ENCODE measurements at places on chromosomes 11 and 22.

GRCh38 chr11:78539506-78539905, 35.2 kb downstream of the NARS2 start:
- no peak for DNase-seq

DNA sequence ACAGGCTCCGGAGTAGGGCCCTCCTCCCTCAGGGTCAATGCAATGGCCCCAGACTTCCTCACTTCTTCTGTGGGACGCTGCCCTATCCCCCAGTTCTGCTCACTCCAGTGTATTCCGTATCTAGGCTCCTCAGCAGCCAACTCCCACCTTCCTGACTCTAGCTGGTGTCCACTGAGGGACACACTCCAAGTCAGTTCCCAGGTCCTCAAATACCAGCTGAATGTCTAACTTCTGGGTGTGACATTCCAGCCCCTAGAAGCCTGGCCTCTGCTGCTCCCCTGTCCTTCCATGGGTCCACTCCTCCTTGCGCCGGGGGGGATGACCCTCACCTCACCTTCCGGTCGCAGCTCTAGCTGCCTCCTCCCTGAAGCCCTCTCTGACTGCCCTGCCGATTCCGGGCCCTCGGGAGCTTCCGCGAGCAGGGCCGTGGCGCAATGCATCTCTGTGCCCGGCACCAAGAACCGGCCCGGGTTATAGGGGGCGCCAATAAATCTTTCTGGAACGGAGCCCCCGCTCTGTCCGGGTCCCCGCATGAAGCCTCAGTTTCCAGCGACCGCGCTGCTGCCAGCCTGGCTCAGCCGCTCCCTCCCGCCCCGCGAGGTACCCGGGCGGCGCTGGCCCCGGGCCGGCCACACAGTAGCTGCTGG, 15.4 kb downstream of the BAD start:
- DNase-seq: no peak

DNA sequence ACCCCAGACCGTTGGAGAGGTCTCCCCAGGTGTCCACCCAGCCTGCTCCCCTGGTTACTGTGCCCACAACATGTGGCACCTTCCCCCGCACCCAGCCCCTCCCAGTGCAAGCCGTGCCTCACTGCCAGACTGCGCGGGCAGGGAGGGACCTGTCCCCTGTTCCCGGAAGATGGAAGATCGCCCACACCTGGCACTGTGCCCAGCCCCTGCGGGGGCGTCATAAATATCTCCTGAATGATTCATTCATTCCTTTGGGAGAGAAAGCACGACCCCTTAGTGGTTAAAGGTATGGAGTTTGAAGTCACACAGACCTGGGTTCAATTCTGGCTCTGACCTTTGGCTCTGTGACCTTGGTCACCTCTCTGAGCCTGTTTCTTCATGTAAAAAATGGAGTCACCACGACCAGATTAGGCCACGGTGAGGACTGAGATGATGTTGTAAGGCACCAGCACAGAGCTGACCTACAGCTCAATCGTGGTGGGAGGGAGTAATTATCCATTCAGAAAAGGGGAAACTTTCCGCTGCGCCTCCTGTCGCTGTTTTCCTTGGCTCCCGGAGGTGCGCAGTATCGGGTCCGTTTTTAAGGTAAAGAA, 497 bp upstream of the SYT12 start:
- DNase-seq: no peak

DNA sequence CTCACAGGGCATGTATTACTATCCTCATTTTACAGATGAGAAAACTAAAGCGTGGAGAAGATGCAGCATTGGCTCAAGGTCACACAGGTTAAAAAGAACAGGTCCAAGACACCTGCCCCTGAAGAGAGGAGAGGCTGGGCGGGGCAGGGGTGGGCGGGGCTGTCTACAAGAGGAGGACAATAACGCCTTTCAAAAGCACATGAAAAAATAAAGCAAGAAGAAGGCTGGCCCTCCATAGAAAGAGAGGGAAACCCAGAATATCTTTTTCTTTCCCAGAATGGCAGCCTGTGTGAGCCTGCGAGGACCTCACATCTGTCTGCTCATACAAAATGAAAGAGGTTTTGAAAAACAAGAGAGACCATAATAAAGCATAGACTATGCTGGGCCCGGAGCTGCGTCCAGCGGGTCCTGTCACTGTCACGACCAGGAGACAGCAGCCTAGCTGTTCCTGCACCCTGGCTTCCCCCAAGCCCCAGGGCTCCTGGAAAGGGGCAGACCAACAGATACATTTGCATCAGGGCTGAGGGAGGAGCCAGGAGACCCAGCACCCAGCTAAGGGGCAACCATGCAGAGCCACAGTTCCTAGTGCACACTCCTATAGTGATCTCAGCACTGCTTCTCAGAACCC, 61.6 kb downstream of the DSCAML1 start:
- DNase-seq: peak; percentile 77

GRCh38 chr22:49305214-49305965, 522.3 kb downstream of the BRD1 start:
- no peak for DNase-seq

- no peak for DNase-seq
These were observed 129.9 kb downstream of the NAV2 start for GRCh38 chr11:19842505-19842904.

DNA sequence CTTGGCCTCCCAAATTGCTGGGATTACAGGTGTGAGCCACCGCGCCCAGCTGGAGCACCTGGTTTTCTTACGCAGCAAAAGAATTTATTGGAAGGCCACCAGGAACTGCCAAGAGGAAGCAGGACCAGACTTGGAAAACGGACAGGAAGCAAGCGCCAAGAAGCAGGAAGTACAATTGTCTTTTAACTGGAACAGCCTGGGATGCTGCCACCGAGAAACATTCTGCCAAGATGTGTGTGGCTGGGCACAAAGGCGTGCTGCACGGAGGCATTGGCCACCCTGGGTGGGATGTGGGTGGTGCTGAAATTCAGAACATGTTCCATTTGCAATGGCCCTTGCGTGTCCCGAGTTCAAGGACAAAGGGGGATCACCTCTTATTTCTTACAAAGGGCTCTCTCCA, 15.4 kb downstream of the SLC3A2 start:
- no peak for DNase-seq

- DNase-seq: no peak
These were observed 63.9 kb downstream of the MYO7A start for GRCh38 chr11:77191823-77192495.

DNA sequence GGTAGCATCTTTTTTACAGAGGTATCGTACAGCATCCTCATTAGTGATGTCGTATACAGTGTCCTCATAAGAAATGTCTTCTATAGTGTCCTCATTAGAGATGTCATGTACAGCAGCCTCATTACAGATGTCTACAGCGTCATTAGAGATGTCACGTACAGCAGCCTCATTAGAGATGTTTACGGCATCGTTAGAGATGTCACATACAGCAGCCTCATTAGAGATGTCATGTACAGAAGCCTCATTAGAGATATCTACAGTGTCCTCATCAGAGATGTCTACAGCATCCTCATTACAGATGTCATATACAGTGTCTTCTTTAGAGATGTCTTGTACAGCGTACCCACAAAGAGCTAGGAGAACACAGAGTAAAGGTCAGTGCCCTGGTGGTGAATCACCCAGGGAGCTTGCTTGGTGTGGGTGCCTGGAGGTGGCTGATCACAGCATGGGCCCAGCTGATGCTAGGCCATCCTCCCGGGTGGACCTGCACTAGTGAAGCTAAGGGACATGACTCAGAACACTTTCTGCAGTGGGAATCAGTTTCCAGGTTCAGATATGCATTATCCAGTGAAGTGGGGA, 109.2 kb downstream of the IGLL1 start:
- DNase-seq: no peak

GRCh38 chr22:43820651-43821305, 8.7 kb upstream of the EFCAB6 start:
- DNase-seq: no peak

DNA sequence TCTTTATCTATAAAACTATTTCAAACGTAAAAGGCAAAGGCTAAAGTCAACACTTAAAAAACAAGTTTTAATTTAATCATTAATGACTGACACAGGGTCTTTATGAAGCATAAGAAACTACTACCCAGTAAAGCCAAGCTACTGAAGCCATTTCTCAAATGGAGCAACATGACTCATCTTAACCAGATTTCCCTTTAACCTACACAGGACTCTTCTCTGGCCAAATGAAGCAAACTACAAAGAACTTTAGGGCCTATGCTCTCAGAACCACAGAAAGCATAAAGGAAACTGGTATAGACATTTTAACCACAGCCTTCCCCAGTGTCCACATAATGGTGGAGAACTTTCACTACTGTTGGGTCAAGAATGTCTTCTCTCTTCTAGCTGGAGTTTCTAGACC, 34.7 kb downstream of the ALG9 start:
- no peak for DNase-seq

GRCh38 chr11:101083335-101083734, 46.3 kb downstream of the PGR start:
- DNase-seq: no peak

DNA sequence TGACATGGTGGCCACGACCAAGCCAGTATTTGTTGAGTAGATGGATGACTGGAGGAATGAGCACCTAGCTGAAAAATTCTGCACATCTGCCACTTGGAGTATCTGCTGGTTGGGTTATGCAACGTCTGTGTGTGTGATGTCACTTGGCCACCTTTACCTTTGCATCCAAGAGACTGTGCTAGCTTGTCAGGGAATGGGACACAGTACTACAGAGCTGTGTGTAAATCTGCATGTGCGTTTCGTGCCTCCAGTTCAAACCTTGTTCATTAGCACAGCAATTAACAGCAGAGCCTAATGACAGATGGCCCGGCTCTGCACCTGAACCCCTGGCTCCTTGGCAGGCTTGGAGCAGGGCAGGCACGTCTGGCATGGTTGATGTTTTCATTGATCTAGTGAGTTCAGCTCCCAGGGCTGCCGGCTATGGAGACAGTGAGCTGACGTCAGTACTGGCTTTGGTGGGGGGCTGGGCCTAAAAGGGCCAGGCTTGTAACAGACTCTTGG, 188.4 kb upstream of the NAV2 start:
- peak; percentile 22 for DNase-seq

Data from hippocampal formation (tissue), 2 donors.